ENCODE measurements at places on chromosomes 11 and 22.

DNA sequence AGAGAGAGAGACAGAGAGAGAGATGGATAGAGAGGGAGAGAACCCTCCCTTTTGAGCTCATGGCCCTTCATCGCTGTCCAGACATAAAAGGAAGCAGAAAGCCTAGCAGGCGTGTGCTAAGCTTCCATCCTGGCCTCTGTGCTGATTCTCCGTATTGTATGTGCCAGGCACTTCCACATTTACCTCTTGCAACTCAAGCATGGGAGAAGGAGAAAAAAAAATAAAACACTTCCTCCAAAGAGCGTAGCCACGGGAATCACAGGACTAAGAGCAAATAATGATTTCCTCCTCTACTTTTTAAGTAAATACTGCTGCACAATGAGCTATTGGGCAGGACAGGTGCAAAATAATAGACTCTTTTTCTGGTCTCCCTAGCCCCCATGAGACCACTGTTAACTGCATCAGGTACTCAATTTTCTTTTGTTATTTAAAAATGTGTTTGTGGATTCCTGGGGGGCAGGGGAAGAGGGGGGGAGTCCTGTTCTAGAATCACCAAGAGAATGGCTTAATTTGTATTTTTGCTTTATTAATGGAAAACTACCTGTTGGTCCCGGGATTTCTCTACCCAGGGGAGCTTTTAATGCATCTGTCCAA is 154.3 kb downstream of the NXPE2 start:
- no peak overlapping the region for H3K27ac ChIP-seq
- H3K27me3 ChIP-seq, result no peaks in the 10 kb centered on the region
- no peak overlapping the region for H3K4me3 ChIP-seq
- no peaks in the 10 kb centered on the region for H3K36me3 ChIP-seq

GRCh38 chr22:46587061-46587460 is 33.1 kb upstream of the GRAMD4 start:
- H3K4me1 ChIP-seq, result peaks cover 3% of the 10 kb centered on the region
- no peaks in the 10 kb centered on the region for H3K36me3 ChIP-seq
- H3K27ac ChIP-seq, result peak overlapping the region; percentile 72
- H3K27me3 ChIP-seq, result peaks cover 5% of the 10 kb centered on the region

DNA sequence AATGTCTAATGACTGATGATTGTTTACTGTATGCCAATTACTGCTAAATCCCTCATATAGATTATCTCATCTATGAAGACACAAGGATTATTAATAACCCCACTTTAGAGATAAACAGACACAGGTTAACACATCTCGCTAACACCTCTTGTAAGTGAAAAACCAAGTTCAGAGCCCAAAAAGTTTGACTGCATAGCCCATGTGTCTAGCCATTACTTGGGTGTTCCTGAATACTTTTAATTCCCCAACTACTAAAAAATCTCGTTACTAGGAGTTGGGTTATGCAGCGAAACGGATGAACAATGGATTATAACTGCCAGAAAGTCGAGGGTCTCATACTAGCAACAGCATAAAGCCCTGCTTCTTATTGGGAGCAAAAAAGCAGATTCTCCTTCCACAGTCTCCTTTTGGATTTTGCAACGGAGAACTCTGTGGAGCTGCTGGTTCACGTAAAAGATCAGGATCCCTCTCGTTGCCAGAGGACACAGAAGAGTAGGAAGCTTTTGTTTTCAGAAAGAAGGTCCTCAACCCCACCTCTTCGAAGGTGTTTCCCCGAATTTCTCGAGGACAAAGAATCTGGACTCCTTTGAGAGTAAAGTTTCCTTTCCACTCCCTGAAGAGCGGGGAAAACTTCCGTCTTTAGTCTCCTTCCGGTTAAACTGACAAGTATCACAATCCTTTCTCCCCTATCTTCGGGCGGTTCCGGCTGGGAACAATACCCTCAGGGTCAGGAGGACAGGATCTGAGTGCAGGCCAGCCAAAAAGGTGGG is 979 bp downstream of the ZBED5 start:
- peak; percentile 50 for DNase-seq
- peak overlapping the region; percentile 99 for H3K4me3 ChIP-seq
- H3K27ac ChIP-seq, result peak overlapping the region; percentile 99
- H3K27me3 ChIP-seq, result peaks cover 4% of the 10 kb centered on the region
- H3K36me3 ChIP-seq, result peaks cover 17% of the 10 kb centered on the region
- peaks cover 32% of the 10 kb centered on the region for H3K4me1 ChIP-seq

DNA sequence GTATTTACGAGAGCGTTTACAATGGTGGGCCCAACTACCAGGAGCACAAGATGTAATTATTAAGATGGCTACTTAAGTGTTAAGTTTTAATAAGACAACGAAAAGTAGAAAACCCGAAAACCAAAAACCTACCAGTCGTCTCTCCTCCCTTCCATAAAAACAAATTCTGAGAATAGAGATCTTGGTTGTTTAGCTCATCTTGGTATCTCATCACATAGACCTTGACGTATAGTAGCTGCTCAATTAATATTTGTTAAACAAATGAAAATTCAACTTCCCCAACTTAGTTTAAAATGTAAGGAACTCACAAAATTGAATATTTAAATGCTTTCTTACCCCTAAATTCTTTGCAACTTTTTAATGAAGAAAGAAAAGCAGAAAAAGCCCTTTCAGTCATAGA is 669 bp downstream of the KDM4D start:
- no peaks in the 10 kb centered on the region for H3K27me3 ChIP-seq
- peaks cover 11% of the 10 kb centered on the region for H3K36me3 ChIP-seq
- no peak overlapping the region for H3K27ac ChIP-seq
- H3K4me3 ChIP-seq, result peak overlapping the region; percentile 100
- DNase-seq, result no peak
- peaks cover 13% of the 10 kb centered on the region for H3K4me1 ChIP-seq

GRCh38 chr11:44367452-44367851 is 57.5 kb upstream of the ALX4 start:
- peaks cover 8% of the 10 kb centered on the region for H3K4me1 ChIP-seq
- no peaks in the 10 kb centered on the region for H3K36me3 ChIP-seq
- no peak for DNase-seq
- no peaks in the 10 kb centered on the region for H3K27me3 ChIP-seq

DNA sequence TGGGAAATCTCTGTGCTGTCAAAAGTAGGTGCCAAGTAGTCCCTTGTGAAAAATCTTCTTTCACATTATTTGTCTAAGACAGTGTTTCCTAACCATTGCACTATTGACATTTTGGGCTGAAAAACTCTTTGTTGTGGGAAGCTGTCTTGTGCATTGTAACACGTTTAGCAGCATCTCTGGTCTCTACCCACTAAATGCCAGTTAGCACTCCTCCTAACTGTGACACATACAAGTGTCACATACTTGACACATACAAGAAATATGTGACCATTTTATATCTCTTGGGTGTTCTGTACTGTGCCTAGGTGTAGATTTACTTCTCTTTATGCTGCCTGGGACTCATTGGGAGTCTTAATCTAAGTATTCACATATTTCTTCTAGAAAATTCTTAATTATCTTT is 57.8 kb downstream of the NXPE1 start:
- H3K36me3 ChIP-seq, result no peaks in the 10 kb centered on the region
- no peak overlapping the region for H3K27ac ChIP-seq
- no peaks in the 10 kb centered on the region for H3K27me3 ChIP-seq
- no peak for DNase-seq

DNA sequence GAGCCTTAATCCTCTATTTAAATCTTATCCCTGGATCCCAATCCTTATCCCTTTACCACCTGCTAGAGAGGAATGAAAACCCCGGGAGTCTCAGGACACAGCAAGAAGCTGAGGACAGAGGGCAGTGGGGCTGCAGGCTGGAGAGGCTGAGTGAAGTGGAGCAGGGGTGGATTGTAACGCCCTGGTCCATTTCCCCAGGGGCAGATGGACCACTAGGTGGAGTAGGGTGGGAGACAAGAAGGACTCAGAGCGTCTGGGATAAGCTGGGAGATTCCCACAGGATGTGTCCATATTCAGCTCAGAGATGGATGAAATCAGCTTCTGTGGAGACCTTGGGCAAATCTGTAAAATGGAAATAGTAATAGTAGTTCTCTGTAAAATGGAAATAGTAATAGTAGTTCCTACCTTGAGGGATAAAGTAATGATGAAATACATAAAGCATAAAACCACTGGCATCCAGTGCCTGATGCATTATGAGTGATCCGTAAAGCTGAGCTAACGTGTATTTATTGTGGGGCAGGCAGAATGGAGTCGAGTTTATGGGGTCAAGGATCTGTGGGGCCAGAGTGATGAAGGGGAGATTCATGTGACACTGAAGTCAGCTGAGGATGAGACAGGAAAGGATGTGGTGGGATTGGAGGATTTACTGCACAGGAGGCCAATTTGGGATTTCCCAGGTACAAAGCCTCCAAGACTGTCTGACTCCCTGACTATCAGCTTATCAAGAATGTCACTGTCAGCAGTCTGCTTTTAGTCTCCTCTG is 1.9 kb upstream of the ROBO4 start:
- H3K4me3 ChIP-seq, result no peak overlapping the region
- H3K4me1 ChIP-seq, result peaks cover 60% of the 10 kb centered on the region
- H3K27me3 ChIP-seq, result peaks cover 12% of the 10 kb centered on the region
- no peak for DNase-seq

DNA sequence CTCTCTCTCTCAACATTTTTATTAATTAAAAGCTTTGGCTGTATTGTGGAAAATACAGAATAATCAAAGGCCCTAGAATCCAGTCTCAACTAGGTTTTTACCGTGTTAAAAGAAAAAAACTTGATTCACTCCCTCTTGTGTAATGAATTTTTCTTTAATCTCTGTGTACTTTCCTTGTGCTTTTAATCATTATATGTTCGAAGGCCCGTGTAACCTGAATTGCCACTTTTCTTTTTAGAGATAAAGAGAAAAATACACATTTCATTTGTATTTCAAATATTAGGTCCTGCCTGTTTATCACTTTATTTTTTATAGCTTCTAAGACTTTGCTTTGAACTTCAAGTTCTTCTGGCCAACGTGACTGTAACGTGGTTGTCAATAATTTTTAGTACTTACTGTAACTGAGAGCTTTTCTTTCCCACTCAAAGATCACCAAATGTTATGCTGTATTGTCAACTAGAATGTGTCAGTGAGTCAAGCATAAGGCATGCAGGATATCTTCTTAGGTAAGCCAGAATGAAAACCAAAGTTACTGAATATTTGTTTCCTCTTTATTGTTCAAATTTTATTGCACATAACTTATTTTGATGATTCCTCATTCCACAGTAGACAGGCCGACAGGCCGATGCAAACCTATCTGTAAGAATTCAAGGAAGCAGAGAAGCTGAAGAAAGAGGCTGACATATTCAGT is 23.3 kb upstream of the FAR1 start:
- no peak for DNase-seq
- H3K27me3 ChIP-seq, result no peaks in the 10 kb centered on the region
- no peaks in the 10 kb centered on the region for H3K36me3 ChIP-seq
- H3K27ac ChIP-seq, result no peak overlapping the region
- H3K4me3 ChIP-seq, result no peak overlapping the region

- no peak overlapping the region for H3K27ac ChIP-seq
- peaks cover 27% of the 10 kb centered on the region for H3K36me3 ChIP-seq
- no peaks in the 10 kb centered on the region for H3K4me1 ChIP-seq
Measured at GRCh38 chr11:16749092-16749491, 10.6 kb downstream of the C11orf58 start.

DNA sequence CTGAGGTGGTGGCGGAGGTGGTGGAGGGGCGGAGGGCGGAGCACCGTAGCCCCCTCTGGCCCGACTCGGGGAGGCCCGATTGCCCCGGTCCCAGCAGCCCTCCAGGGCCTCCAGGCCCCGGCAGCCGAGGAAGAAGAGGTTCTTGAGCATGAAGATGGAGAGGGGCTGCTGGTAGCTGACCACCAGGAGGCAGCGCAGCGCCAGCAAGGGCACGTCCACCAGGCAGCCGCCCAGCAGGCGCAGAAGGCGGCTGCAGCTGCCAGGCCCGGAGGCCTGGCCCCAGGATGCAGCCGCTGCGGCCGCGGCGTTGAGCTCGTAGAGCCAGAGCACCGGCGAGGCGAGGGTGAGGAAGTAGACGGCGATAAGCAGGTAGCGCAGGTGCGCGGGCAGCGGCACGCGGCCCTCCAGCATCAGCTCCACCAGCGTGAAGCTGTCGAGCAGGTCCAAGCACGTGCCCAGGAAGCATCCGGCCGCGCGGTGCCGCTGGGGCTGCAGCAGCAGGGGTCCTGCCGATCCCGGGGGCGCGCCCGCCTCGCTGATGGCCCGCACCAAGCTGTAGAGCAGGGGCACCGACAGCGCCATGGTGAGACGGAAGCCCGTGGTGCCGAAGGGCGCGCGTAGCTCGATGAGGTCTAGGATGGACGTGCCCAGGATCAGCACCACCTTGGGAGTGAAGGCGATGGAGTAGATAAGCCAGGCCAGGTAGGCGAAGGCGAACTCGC is 1.5 kb downstream of the TMEM121B start:
- H3K4me1 ChIP-seq, result peaks cover 51% of the 10 kb centered on the region
- H3K4me3 ChIP-seq, result peak overlapping the region; percentile 89
- H3K27ac ChIP-seq, result no peak overlapping the region
- H3K36me3 ChIP-seq, result peaks cover 18% of the 10 kb centered on the region

DNA sequence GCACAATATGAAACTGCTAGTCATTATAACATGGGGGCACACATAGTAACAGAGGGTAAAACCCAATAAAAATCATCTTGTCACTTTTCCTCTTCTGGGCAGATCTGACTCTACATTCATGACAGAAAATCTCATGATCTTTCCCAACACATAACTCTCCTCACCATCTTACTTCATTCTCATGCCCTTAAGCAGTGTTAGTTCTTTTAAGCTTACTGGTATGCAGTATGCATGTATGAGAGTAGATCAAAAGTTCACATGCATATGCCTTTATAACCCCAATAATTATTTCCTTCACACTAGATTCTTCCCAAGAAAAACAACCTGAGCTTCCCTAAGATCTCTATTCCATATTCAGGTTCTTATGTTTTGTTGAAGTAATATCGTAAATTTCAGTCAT is 5.1 kb upstream of the OR10A4 start:
- no peaks in the 10 kb centered on the region for H3K36me3 ChIP-seq
- DNase-seq, result no peak
- H3K27me3 ChIP-seq, result no peaks in the 10 kb centered on the region
- H3K4me3 ChIP-seq, result no peak overlapping the region
- H3K4me1 ChIP-seq, result no peaks in the 10 kb centered on the region

DNA sequence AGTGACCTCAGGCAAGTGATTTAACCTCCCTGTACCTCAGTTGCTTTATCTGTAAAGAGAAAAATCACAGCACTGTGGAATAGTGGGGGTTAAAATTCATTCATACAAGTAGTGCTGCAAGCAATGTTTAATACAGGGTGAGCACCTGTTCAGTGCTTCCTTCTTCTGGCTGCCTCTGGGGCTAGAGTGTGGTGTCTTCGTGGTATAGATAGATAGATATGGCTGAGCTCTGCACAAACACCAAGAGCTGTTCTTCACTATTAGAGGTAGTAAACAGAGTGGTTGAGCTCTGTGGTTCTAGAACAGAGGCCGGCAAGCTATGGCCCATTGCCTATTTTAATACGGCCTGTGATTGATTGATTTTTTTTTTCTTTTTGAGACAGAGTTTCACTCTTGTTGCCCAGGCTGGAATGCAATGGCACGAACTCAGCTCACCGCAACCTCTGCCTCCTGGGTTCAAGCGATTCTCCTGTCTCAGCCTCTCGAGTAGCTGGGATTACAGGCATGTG is 32.9 kb downstream of the LIMK2 start:
- peaks cover 35% of the 10 kb centered on the region for H3K36me3 ChIP-seq
- peak overlapping the region; percentile 55 for H3K27ac ChIP-seq
- no peak overlapping the region for H3K4me3 ChIP-seq
- H3K4me1 ChIP-seq, result peaks cover 66% of the 10 kb centered on the region
- H3K27me3 ChIP-seq, result peaks cover 2% of the 10 kb centered on the region

- no peak overlapping the region for H3K4me3 ChIP-seq
- no peak for DNase-seq
- H3K27me3 ChIP-seq, result no peaks in the 10 kb centered on the region
- no peaks in the 10 kb centered on the region for H3K36me3 ChIP-seq
Measured at GRCh38 chr11:111088847-111089355, 156.6 kb upstream of the POU2AF2 start.
